Karpas-422 (cell line): ENCODE measurements at places on chromosomes 16 and 17.
A peak's percentile ranks its signal among the peaks of the same experiment; 100 is the strongest.

DNA sequence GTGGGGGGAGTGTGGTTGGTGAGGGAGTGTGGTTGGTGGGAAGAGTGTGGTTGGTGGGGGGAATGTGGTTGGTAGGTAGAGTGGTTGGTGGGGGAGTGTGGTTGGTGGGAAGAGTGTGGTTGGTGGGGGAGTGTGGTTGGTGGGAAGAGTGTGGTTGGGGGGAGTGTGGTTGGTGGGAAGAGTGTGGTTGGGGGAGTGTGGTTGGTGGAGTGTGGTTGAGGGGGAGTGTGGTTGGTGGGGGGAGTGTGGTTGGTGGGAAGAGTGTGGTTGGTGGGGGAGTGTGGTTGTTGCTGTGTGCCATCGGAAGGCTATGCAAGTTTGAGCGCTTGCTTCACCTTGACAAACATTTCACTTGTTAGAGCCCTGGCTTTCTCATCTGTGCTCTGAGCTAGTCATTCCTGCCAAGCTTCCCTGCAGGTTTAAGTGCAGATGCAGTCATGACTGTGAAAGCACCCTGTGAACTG, 20.1 kb downstream of the MINK1 start:
- no peak for DNase-seq

DNA sequence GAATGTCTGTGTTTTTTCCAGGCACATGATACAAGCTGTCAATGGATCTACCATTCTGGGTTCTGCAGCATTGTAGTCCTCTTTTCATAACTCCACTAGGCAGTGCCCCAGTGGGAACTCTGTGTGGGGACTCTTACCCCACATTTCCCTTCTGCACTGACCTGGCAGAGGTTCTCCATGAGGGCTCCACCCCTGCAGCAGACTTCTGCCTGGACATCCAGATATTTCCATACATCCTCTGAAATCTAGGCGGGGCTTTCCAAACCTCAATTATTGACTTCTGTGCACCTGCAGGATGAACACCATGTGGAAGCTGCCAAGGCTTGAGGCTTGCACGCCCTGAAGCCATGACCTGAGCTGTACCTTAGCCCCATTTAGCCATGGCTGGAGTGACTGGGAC, 56.0 kb downstream of the ACSM2A start:
- DNase-seq, result no peak

DNA sequence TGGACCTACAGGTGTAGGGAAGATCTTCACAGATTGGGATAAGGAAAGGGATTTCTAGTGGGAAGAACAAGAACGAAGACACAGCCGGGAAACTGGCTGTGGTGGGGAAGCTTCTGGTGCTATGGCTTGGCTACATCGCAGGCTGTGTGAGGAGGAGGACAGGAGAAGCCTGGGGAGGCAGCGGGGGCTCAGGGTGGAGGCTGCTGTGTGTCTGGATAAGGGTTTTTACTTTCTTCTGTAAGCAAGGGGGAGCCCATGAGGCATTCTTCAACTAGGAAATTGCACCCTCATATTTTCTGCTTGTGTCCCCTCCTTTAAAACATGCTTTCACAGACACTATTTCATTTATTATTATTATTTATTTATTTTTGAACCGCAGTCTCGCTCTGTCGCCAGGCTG, 2.9 kb upstream of the RHBDF2 start:
- peak; percentile 75 for DNase-seq

DNA sequence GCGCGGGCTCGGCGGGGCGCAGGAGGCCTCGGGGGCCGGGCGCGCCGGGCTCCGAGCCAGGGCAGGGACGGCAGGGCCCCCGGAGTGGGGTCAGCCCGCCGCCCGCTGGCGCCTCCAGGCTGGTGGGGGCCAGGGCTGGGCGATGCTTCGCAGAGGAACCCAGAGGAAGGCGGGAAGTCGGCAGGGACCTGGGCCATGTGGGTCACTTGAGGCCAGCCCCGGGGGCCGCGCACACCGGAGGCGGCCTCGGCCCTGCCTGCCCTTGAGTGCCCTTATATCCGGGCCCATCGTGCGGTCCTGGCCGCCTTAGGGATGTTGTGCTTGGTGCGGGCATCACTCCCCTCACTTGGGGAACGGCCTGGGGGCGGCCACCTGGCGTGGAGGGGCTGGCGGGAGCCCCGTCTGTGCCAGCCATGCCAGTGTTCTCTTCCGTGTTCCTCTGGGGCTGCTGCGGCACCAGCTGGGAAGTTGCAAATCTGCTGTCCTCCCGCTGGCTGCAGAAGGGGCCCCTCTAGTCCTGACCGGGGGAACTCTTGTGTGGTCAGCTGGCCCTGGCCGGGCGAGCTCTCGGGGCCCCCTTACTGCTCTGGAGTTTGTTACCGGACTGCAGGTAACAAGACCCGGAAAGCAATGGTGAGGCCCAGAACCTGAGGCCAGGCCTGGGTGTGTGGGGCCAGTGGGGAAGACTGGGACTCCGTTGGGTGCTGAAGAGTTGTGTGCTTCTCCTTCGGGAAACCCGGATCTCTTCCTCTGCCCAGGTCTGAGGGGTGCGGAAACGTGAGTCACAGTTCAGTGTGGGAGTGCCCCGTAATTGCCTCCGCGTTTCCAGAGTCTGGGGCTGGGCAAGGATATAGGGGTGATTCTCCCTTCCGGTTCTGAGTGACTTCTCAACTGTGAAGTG, 849 bp downstream of the CAPN15 start:
- peak; percentile 69 for DNase-seq

DNA sequence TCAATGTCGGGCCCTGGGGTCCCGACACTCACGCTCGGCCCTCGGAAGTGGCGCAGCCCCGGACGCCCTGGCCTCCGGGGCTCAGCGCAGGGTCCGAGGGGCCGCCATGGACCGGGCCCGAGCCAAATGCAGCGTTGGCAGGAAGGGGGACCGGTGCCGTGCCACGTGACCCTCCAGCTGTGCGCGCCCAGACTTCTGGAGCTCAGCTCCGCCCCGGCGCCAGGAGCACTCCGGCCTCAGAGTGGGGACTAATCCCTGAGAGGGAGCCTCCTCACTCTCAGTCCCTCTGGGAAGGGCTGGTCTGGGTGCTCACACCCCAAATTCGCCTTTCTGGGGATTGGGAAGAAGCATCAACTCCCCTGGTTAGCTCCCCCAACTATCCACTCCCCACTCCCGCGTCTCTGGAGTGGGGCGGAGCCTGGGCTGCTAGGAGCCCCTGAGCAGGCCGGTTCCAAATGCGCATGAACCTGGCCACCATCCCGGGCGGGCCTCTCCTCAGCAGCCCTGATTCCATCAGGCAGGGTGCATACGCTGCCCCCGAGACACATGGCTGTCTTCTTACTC, at the start of gene B3GNT9:
B3GNT9 (minus strand) TSS at position 166 of the 564 bp plus-strand sequence. CDS start 513 bp downstream, outside the sequence.
- DNase-seq, result no peak

- no peak for DNase-seq
Measured at GRCh38 chr17:43381204-43381603, 17.6 kb upstream of the ARL4D start.

- no peak for DNase-seq
Measured at GRCh38 chr16:81956213-81956948, 54.9 kb downstream of the SDR42E1 start.

- no peak for DNase-seq
Measured at GRCh38 chr16:86773354-86773715, 195.0 kb downstream of the FOXL1 start.

DNA sequence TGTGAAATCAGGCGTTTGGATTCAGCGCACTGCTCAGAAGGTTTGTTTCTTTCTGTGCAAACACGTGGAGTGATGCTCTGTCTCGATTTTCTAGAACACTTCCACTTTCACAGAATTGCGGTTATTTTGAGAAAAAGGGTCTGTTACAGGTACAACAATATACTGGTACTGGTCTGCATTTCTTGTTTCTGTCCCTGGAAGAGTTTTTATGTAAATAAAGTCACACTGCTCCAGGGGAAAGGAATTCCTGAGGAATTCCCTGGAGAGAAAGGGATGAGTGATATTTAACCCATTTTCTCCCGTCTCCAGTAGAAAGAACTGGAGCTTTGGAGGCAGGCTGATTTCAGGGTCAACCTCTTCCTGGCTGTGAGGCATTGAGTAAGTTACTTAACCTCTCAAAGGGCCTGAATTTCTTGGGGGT, 16.2 kb upstream of the RMI2 start:
- DNase-seq, result peak; percentile 73
